ENCODE measurements at places on chromosomes 5 and 9.

- no peak for DNase-seq
Observed at GRCh38 chr5:41087461-41087860, 16.3 kb upstream of the MROH2B start.

DNA sequence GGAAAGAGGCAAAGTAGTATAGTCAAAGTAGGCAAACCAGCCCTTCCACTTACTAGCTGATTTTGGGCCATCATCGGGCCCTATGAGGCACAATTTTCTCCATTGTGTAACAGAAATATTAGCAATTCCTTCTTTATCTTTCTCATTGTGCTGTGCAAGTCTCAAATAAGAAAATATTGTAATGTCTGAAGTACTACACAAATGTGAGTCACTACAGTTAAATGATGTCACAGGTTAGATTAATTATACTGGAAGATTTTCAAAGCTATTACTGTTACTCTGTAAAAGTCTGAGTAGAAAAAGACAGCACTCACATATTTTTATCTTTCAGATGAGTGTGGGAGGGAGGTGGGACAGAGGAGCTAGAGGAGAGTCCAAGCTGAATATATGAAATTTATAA lies 12.4 kb upstream of the TMC1 start:
- no peak for DNase-seq

DNA sequence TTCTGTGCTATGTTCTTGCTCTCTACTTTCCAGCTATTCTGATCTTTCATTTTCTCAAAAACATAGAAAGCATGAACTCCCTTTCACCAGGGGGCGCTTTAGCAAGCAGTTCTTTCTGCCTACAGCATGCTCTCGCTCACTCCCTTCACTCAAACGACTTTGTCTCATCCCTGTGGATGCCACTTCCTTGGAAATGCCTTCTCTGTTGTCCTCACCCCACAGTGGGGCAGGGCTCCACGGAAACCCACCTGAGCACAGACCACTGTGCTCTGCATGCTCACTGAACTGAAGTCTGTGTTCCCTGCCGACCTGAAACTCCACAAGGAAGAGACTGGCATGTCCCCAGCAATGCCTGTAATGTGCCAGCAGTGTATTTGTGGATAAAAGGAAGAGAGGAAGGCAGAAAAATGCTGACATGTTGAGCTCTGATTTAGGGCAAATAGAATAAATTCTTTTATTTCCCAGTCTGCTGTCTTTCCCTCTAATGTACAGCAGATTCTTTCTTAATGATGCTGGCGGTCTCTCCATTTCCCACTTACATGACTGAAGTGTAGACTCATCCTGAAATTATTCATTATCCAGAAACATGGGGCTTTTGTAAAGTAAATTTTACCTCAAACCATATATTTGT lies 4.9 kb upstream of the ROR2 start:
- no peak for DNase-seq

- no peak for DNase-seq
Observed at GRCh38 chr5:168681556-168682183, 102.5 kb upstream of the PANK3 start.

DNA sequence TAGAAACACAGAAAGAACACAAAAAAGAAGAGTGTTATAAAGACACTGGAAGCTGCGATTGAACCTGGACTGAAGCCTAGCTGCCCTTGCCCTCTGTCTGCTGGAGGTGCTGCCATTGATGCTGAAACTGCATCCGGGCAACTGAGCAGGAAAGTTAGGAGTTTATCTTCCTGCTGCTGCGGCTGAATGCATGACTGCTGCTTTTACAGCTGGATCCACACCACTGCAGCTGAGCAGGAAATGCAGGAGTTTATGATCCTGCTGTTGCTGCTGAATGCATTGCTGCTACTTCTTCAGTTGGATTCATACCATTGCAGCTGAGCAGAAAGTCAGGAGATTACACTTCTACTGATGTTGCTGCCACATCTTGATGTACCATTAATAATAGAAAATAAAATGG lies 21.8 kb upstream of the JAKMIP2 start:
- no peak for DNase-seq

Data from activated T-cell treated with anti-CD3 and anti-CD28 coated beads, Interleukin-2, amount 50 U/mL, for 24 hours (primary cell).